Lower lobe of right lung (tissue), 2 donors: ENCODE measurements at places on chromosomes 5 and 9. TPM values are rescaled to one million over a fixed set of nuclear protein-coding genes. Genes with fewer than 3 reads are reported as not detected.
A peak's percentile ranks its signal among the peaks of the same experiment; 100 is the strongest.

DNA sequence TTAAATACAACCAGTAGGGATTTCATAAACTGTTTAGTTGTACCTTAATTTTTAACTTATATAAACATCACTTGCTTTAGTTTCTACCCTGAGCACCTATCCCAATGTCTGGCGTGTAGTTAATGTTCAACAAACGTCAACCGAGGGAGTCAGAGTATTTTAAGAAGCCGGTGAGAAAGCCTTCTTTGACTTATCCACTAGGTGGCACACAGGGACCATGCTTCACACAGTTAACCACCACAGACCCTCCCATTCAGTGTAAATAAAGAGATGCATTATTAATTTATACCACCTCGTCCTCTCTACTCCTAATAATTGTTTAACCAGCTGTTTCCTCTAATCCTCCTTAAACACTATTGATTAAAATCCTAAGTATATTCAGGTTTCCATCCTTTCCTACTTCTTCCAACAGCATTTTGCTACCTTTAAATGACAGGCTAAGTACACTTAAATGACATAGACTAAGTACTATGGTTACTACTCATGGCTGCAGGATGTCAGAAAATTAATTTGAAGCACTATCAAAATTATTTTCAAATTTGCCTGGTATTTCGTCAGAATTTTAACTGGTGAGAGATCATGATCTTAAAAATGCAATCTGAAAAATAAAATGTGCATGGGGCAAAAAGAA is 2.3 kb downstream of the HAPLN1 start:
- peaks cover 9% of the 10 kb centered on the region for H3K4me1 ChIP-seq
- H3K27me3 ChIP-seq, result peaks cover 24% of the 10 kb centered on the region
- H3K27ac ChIP-seq, result no peak overlapping the region
- no peaks in the 10 kb centered on the region for H3K36me3 ChIP-seq
- no peak for DNase-seq

Gene SAPCD2
- 0.86 TPM for total RNA-seq

Gene HRH2
- 9.6 TPM for total RNA-seq

- H3K27ac ChIP-seq, result peak overlapping the region; percentile 86
- no peaks in the 10 kb centered on the region for H3K36me3 ChIP-seq
- H3K4me1 ChIP-seq, result peaks cover 7% of the 10 kb centered on the region
- DNase-seq, result peak; percentile 60
Observed at GRCh38 chr9:101486693-101487442, 46.8 kb upstream of the RNF20 start.

Gene NOXA1
- 6.9 TPM for total RNA-seq

Gene DNM1
- 8.8 TPM for total RNA-seq

Gene IRX1
- total RNA-seq, result 6.0 TPM

DNA sequence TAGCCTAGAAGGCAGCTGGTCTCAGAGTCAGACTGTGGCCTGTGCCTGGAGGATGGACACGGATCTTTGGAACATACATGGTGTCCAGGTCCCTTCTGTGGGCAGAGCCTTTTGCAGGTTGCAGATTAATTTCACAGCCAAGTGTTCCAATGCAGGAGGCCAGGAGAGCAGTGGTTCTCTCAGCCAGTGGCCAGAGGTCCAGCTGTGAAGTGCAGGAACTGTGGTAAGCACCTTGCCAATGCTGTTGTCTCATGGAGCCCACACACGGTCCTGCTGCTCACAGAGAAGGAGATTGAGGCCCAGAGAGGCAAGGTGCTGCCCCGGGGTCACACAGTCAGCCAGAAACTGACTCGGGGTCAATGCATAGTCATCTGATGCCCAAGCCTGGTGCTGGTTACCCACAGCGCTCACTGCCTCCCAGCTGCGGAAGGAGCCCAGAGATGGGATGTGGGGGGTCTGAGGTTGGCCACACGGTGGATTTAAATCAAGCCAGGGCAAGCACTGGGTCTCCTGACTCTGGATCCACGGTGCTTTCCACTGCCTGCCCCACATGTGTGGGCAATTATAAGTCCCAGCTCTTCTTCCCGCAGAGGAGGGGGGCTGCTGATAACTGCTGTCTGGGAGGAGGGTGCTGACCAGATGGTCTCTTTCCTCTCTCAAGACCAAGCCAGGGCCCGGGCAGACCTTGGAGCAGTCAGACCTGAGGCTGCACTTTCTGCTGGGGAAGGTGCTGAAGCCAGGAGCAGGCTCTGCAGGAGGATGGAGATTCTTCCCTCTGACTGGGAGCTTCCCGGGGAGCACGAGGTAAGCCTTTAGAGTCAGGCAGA is 2.8 kb downstream of the PDGFRB start:
- DNase-seq, result no peak
- peak overlapping the region; percentile 70 for H3K27ac ChIP-seq

- H3K27me3 ChIP-seq, result no peaks in the 10 kb centered on the region
- DNase-seq, result no peak
- no peaks in the 10 kb centered on the region for H3K4me1 ChIP-seq
- no peak overlapping the region for H3K27ac ChIP-seq
Observed at GRCh38 chr5:107951309-107951708, 280.6 kb upstream of the EFNA5 start.

DNA sequence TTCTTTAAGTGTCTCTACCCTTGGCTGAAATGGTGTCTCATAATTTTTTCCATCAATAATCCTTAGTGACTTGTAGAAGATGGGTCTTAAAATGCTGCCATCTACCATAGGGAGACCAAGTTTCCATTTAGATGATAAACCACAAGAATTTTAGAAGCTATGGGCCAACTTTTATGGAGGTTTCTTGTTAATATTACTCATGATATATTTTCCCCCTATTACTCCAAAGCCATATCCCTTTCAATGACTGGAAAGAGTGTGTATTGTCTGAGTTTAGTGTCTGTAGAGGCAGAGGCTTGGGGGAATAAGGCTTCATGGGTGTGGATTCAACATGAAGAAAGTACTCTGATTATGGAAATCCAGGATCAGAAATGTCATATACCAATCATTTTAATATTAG is 507.3 kb upstream of the TNC start:
- no peaks in the 10 kb centered on the region for H3K36me3 ChIP-seq
- H3K4me3 ChIP-seq, result no peak overlapping the region
- no peaks in the 10 kb centered on the region for H3K27me3 ChIP-seq
- no peak for DNase-seq
- H3K4me1 ChIP-seq, result no peaks in the 10 kb centered on the region

DNA sequence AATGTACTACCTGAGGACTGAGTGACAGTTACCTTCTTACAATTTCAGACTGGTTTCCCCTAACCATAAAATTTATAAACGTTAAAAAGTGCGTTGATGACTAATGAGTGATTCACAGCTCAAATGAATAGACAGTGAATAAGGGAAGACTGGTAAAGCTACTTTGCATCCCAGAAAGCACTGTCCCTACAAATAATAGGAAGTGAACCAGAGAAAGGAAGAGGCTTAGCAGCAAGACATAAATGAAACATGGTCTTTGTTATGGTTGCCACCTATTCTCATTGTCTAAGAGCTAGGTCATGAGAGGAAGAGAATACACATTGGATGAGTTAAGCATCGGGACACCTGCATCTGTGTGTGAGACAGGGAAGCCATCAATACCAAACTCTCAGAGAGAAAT is 849.2 kb downstream of the TAF11L14 start:
- H3K4me1 ChIP-seq, result no peaks in the 10 kb centered on the region
- H3K4me3 ChIP-seq, result no peak overlapping the region
- no peak for DNase-seq
- H3K27me3 ChIP-seq, result no peaks in the 10 kb centered on the region
- H3K36me3 ChIP-seq, result no peaks in the 10 kb centered on the region
- H3K27ac ChIP-seq, result no peak overlapping the region

Gene FGF18
- total RNA-seq, result 2.0 TPM

GRCh38 chr9:2461892-2462291 is 159.7 kb upstream of the VLDLR start:
- H3K4me3 ChIP-seq, result no peak overlapping the region
- H3K27me3 ChIP-seq, result no peaks in the 10 kb centered on the region
- DNase-seq, result no peak
- H3K27ac ChIP-seq, result no peak overlapping the region
- no peaks in the 10 kb centered on the region for H3K4me1 ChIP-seq
- H3K36me3 ChIP-seq, result no peaks in the 10 kb centered on the region

GRCh38 chr9:134552349-134552990 is 89.1 kb upstream of the COL5A1 start:
- peaks cover 6% of the 10 kb centered on the region for H3K4me1 ChIP-seq
- DNase-seq, result peak; percentile 36

GRCh38 chr9:107691664-107692063 is 202.1 kb upstream of the KLF4 start:
- no peak overlapping the region for H3K4me3 ChIP-seq
- DNase-seq, result no peak
- H3K4me1 ChIP-seq, result no peaks in the 10 kb centered on the region
- no peak overlapping the region for H3K27ac ChIP-seq

Gene GAPT
- 6.5 TPM for total RNA-seq

Gene HMCN2
- total RNA-seq, result 4.7 TPM

DNA sequence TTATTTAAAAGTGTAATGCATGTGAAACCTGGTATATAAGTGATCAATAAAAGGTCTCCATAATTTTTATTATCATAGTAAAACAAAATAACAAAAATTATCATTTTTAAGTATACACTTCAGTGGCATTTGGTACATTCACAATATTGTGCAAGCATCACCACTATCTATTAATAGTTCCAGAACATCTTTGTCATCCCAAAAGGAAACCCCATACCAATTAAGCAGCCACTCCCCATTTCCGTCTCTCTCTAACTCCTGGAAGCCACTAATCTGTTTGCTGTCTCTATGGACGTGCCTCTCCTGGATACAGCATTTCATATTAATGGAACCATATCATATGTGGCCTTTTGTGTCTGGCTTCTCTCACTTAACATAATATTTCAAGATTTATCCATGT is 7.6 kb downstream of the OLFML2A start:
- peaks cover 30% of the 10 kb centered on the region for H3K4me1 ChIP-seq
- H3K27me3 ChIP-seq, result no peaks in the 10 kb centered on the region
- DNase-seq, result no peak
- H3K4me3 ChIP-seq, result no peak overlapping the region

GRCh38 chr9:94718936-94719335 is 7.6 kb upstream of the AOPEP start:
- no peak for DNase-seq
- no peak overlapping the region for H3K27ac ChIP-seq
- H3K4me1 ChIP-seq, result no peaks in the 10 kb centered on the region
- H3K36me3 ChIP-seq, result no peaks in the 10 kb centered on the region

DNA sequence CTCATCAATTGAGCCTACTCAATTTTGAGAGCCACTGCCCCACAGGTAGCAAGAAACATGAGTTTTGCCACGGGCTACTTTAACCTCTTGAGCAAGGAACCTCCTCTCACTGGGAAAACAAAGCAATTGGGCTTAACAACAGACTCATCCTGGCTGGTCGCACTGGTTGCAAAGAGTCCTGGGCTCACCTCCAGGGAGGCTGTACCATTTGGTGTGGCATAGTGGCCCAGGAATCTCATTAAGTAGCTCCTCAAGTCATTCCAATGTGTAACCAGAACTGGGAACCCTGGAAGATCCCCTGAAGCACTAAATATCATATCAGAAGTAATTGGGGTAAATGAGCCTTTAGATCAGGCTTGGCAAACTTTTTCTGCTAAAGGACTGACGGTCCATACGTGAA is 78.5 kb downstream of the MYO10 start:
- no peak overlapping the region for H3K4me3 ChIP-seq
- H3K27ac ChIP-seq, result peak overlapping the region; percentile 21
- no peaks in the 10 kb centered on the region for H3K27me3 ChIP-seq
- peaks cover 32% of the 10 kb centered on the region for H3K4me1 ChIP-seq

Gene LAMC3
- 26.4 TPM for total RNA-seq

GRCh38 chr5:44626846-44627245 is 181.9 kb upstream of the MRPS30 start:
- H3K4me1 ChIP-seq, result no peaks in the 10 kb centered on the region
- H3K4me3 ChIP-seq, result no peak overlapping the region
- no peak overlapping the region for H3K27ac ChIP-seq
- no peak for DNase-seq

- H3K27me3 ChIP-seq, result no peaks in the 10 kb centered on the region
- DNase-seq, result no peak
- H3K27ac ChIP-seq, result no peak overlapping the region
- H3K4me3 ChIP-seq, result no peak overlapping the region
Observed at GRCh38 chr5:173970878-173971650, 17.9 kb upstream of the C5orf47 start.

Gene ELAVL2
- total RNA-seq, result not detected

DNA sequence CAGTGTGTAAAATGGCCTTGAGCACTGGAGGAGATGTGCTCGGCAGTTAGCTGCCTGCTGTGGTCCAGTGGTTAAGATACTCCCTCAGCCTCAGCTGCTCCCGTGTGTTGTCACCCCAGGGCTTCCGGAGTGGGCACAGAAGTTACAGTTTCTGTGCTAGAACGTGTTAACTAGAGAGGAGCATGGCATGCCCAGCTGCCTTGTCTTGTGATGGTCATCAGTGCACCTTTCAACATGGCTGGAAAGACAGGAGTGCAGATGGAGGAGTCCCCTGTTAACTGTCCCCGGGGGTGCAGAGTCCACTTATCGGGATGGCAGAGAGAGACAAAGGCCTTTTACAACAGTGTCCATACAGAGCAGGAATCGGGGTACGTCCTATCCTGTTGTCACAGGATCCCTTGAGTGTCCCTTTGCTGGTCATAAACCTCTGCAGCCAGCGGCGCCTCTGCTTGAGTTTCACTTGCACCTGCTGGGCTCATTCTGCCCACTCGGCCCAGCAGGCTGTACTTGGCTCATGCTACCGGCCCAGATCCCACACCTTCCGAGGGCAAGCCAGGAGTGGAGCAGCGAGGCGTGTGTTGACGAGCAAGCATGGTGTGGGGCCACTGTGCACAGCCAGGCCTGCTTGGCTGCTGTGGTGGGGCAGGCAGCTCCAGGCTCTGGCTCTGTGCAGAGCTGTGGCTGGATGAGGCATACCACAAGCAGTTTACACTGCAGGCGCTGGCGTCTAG is 112.6 kb downstream of the EHMT1 start:
- no peaks in the 10 kb centered on the region for H3K27me3 ChIP-seq
- H3K27ac ChIP-seq, result no peak overlapping the region
- no peak for DNase-seq
- no peak overlapping the region for H3K4me3 ChIP-seq

DNA sequence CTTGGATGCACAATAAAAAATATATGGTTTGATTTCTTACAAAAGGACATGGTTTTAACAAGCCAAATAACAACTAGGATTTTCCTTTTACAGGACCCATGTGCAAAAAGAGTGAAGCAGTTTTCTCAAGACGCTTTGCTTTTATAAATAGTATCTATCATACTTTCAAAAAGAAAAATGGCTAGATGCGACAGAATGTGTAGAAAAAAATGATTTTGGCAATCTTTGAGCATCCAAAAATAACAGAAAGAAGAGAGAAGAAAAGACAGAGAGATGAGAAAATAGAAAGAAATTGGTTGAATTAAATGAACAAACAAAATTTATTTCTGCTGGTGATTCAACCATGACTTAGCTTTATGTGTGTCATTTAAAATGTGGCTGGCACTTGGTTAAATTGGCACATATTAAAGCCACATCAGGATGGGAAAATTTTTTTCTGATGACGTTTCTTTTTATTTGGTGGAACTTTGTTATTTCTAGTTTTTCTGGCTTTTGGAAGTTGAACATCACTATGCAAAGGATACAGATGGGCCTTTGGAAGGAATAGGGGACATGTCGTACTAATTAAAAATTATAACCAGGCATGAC is 35.6 kb upstream of the NREP start:
- H3K27ac ChIP-seq, result no peak overlapping the region
- H3K4me3 ChIP-seq, result no peak overlapping the region
- no peaks in the 10 kb centered on the region for H3K4me1 ChIP-seq
- DNase-seq, result no peak

Gene PRUNE2
- 13.6 TPM for total RNA-seq

Gene ANKRD20A1
- 1.7 TPM for total RNA-seq

Gene CD72
- 4.5 TPM for total RNA-seq

Gene ENTREP1
- total RNA-seq, result 30.1 TPM

Gene STK32A
- 2.9 TPM for total RNA-seq
